SK-MEL-5 (cell line): ENCODE measurements at places on chromosomes 11 and 22.

- DNase-seq: peak; percentile 43
These were observed 75.2 kb downstream of the ZNRF3 start for GRCh38 chr22:28958611-28959010.

DNA sequence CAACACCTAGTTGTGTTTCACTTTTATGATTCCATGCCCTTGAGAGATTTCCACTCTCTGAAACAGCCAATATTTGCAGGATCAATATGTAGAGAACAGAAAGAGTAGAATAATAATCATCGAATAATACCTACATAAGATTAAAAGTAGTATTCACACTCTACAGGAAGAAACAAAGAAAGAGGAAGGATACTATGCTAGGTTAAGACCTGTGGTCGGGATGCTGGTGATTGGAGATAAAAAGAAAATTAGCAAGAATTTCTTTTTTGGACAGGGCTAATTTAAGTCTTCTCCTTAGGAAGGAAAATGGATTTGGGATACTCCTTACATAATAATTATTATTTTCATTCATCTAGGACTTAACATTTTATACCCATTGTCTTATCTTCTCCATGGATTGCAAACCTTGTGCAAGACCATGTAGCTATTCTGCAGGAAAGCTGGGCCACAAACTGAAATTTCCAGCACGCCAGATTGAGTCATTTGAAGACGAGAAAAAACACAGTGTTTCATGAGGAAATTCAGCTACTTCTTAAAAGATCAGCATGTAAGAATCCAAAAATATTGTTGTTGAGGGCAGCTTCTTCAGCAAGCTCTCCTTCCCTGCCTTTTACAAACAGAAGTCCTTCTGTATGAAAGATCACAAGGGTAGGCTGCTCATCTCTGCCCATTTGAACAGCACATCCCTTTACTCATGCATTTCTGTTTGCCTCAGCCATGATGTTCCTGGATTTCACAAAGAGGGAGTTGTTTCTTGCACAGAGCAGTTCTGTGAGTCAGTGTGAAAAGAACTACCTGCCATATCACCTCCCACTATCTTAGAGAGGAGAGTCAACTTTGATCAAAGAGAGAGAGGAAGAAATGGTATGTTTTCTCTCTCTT, 90.7 kb downstream of the FAM76B start:
- DNase-seq: peak; percentile 81

- DNase-seq: no peak
These were observed 5.9 kb upstream of the APOL6 start for GRCh38 chr22:35642305-35642741.

GRCh38 chr11:92225568-92226330, 1.1 kb downstream of the FAT3 start:
- DNase-seq: no peak

- no peak for DNase-seq
These were observed 241.1 kb downstream of the SOX6 start for GRCh38 chr11:16114978-16115871.

- DNase-seq: no peak
These were observed 10.6 kb upstream of the GLYATL1 start for GRCh38 chr11:58928691-58929090.

- DNase-seq: no peak
These were observed 5.6 kb upstream of the APOBEC3H start for GRCh38 chr22:39091126-39092081.

DNA sequence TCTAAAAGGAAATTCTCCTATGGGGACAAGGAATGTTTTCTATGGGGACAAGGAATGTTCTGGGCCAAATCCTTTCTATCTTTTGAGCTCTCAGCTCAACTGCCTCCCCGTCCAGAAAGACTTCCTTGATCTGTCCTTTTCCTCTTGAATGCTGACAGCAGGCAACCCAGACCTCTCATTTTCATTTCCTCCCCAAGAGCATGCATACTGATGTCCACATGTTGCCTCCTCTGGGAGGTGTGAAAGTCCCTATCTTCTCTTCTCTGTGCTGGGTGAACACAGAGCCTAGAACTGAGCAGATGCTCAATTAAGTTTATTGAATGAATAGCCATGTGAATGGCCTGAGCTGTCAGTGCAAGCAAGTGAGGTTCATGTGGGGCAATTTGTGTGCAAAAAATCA, 331.9 kb upstream of the NARS2 start:
- no peak for DNase-seq

DNA sequence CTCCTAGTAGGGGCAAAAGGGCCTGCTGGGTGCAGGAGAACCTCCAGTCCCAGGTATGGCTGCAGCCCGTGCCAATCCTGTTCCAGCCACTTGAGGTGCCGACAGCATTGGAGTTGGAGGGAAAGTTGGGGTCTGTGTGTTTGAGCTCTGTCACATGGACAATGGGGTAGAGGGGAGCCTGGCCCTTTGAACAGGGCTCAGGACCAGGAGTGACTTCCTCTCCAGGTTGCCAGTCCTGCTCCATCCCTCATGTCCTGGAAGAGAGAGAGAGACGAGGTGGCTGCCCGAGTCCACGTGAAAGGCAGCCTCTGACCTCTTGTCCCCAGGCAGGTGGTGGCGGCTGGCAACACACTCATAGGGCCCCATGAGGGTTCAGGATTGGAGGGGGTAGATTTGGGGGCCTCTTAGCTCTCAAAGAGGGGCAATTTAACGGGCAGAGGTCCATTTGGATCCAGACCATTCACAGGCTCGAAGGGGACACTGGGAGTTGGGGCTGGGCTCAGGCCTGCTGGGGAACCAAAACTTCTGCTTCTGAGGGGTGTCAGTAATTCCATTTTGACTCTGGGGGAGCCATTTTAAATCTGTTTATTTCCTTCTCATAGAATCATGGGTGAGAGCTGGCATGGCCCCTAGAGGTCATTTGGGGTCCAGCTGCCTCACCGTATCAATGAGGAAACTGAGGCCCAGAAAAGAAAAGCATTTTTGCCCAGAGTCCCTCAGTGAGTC, 4.1 kb downstream of the ADORA2A start:
- DNase-seq: no peak
